ENCODE measurements at places on chromosomes 12 and 14.
A peak's percentile ranks its signal among the peaks of the same experiment; 100 is the strongest.

GRCh38 chr14:22545842-22546721 lies 42.9 kb downstream of the DAD1 start:
- no peak for DNase-seq

DNA sequence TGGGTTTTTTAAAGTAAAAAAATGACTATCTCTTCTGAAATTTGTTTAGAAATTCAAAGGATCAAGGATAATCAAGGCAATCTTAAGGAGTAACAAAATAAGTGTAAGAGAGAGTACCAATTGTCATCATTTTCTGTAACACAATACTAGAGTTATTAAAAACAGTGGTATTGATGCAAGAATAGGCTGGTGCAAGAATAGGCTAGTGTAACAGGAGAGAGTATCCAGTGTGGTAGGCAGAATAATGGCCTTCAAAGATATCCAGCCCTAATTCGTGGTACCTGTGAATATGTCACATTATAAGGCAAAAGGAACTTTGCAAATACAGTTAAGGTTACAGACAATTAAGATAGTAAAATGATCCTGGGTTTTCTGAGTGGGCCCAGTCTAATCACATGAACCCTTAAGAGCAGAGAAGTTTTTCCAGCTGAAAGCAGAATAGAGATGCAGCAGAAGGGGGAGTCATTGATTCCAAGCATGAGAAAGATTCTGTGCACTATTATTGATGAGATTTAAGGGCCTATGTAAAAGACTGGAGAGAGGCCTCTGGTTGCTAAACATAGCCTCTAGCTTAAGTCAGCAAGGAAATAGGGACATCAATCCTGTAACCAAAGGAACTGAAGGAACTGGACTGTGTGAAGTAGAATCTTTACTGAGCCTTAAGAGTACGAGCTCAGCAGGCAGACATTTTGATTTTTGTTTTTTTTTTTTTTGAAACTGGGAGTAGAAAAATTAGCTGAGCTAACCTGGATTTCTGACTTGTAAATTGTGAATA lies 134.1 kb downstream of the GPHN start:
- no peak for DNase-seq

- no peak for DNase-seq
Measured at GRCh38 chr12:116639765-116640164, 80.6 kb downstream of the MAP1LC3B2 start.

DNA sequence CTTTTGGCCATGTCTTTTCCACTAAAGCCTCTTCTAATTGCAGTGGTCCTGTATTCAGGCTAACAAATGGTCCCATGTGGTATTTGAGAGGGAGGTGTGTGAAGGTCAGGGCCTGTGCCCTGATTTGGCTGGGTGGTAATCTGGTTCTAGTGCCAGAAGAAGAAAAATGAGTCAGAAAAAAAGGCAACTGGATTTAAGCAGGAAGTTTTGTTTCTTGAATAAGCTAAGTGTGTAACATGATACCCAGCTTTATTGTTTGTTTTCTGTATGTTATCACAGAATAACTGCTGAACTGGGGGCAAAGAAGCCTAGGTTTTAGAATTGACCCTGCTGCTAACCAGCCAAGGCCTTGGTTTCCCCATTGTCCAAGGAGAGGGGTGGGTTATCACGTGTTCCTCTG lies 134.0 kb downstream of the ANO6 start:
- no peak for DNase-seq

DNA sequence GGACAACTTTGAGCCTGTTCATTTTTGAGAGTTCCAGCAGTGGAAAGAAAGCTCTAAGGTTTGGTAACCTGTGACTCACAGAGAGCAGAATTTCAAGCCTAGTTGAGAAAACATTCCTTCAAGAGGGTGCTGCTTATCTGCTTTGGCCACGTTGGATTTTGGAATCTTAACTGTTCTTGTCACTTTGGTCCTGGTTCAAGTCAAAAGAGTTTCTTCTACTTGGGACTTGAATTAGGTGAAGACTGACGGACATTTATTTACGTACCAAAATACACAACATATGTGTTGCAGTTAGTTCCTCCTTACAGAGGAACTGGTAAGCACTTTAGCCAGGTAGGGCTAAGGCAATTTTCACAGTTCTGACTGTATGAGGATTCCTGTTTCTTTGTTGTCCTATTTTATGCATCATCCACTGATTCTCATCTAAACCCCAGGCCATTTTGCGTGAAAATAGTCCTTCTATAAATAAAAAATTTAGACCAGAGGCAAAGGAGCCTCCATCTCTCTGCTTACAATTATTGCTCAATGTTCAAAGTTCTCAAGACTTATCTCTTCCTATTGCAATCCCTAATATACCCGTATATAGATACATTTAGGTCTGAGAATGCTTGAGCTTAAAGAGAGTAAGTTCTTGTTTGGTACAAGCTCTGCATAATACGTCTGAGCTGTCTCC lies 580.9 kb downstream of the DIO2 start:
- DNase-seq, result no peak

GRCh38 chr14:29798811-29799210 lies 128.8 kb downstream of the PRKD1 start:
- DNase-seq, result no peak

DNA sequence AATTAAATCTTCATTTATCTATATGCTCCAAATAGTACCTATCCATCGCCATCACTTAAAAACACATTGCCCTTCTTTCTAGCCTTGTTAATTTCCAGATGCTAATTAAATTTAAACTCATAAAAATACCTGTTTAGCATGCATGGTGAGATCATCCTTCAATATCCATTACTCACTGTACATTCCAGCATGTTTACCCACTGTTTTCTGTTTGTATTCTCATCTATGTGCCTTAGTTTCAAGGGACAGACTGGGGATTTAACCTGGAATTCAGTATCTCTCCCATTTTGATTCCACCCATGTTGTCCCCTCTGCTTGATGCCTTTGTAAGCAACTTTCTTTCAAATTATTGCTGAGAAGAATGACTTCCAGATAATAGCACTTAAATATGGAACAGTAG lies 208.0 kb downstream of the SPTSSA start:
- DNase-seq, result no peak

- peak; percentile 36 for DNase-seq
Measured at GRCh38 chr12:104219908-104220404, 4.4 kb downstream of the TXNRD1 start.

- DNase-seq, result no peak
Measured at GRCh38 chr14:89922031-89922907, 32.3 kb downstream of the EFCAB11 start.

DNA sequence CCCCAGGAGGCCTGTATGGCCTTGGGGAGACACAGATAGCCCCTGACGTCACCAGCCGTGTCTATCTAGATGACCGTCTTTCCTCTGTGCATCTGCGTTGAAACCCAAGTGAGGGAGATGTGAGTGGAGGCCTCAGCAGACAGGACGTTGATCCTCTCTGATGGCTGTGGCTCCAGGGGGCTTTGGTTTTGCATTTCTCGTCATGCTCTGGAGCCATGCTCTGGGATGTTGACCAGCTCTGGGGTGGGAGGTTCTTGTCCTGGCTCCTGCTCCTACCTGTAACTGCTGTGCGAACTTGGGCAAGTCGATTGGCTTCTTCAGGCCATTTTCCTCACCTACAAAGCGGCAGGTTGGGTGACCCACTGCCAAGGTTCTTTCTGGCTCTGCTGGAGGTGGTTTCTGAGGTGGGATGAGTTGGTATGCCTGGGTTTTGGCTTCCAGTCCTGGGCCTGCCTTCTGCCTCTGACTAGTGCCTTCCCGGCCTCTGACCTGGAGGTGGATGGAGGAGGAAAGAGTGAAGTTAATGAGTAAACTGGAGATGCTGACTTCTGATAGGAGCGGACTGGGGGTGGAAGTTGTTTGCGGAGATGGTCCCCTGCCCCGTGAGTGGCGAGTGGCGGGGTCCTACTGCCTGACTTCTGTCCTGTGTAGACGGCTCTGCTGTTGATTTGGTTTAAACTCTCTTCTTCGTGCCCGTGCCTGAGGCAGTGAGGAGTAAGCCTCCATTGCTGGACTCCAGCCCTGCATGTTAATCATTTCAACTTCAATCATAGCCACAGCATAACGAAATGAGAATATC lies 8.4 kb downstream of the TSPAN9 start:
- DNase-seq, result no peak

DNA sequence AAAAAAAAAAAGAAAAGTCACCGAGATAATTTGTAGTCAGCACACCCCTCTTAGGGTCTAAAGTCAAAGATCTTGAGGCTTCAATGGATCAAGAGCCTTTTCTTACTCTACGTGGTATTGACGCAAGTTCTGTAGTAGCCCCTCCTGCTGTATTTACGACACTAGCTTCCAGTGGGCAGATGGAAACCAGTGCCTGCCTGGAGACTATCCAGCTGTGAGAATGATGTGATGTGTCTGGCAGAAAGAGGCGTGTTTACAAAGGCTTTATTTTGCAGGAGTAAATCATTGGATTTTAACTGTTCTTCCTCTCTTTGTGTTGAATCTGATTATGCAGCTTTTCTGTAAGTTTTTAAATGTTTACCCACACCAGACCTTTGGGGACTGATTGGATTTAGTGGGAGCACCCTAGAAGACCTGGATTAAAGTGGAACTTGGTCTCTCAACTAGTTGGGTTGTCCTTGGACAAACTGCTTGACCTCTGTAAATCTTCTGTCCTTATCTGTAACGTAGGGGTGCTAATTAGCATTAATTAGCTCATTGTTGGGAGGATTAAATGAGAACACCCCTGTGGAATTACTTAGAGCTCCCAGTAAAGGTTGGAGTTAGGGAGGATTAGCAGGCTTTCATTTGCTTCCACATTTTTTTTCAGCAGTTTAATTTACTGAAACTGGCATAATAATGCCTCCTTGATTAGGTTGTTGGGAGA lies 72.4 kb downstream of the RASSF3 start:
- DNase-seq, result no peak

GRCh38 chr14:102779574-102780315 lies 2.5 kb downstream of the TRAF3 start:
- DNase-seq, result no peak

DNA sequence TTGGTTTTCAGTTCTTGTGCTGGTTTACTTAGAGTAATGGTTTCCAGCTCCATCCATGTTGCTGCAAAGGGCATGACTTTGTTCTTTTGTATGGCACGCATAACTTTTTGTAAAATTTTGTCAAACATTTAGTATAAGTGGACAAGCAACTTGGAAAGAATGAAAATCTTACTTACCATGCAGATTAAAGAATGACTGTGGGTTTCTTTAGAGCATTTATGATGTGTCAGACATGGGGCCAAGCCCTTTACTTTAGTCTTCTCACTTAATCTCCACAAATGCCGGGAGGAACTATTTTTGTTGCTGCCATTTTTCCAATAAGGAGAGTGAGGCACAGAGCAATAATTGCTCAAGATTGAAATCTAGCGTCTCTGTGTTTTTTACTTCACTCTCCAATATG lies 652.5 kb upstream of the TBX3 start:
- no peak for DNase-seq

- DNase-seq, result no peak
Measured at GRCh38 chr12:104466709-104467345, 10.1 kb downstream of the CHST11 start.

All from effector CD4-positive, alpha-beta T cell (primary cell).